ENCODE measurements at places on chromosomes 5 and 9. TPM values are rescaled to one million over a fixed set of nuclear protein-coding genes. Genes with fewer than 3 reads are reported as not detected.

DNA sequence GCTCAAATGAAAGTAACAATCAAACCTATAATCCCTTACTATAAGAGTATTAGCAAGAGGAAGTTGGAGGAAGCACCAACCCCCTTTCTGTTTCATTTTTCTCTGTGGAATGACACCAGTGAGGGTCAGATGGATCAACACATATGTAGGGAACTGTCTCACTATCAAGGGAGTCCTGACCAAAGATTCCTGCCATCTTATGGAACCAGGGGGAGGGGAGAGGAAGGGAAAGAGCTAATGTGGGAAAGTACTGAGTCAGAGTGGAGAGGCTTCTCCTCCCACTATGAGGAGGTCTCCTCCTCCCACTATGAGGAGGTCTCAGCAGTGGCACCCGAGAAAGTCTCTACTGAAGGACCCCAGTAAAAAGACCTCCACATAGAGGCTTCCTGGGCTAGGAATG is 73.3 kb upstream of the PCSK1 start:
- H3K4me1 ChIP-seq, result peaks cover 5% of the 10 kb centered on the region
- DNase-seq, result no peak
- H3K27me3 ChIP-seq, result no peaks in the 10 kb centered on the region
- no peak overlapping the region for H3K4me3 ChIP-seq
- no peaks in the 10 kb centered on the region for H3K36me3 ChIP-seq

DNA sequence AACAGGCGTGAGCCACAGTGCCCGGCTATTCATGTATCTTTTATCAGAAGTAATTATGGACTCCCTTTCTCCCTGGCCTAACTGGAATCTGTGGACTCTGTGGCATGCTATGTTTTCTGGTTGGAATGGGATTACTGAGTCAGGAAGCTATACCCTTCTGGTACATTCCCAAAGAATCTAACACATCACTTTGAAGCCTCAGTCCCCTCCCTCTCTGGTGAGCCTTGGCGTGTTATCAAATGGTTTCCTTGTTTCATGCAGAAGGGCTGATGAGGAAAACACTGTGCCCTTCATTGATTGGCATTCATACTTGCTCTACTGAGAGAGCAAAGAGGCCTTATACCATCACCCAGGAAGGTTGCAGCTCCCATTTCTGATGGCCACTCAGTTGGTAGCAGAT is 22.9 kb downstream of the C5orf15 start:
- H3K27ac ChIP-seq, result peak overlapping the region; percentile 17
- H3K4me1 ChIP-seq, result peaks cover 13% of the 10 kb centered on the region

DNA sequence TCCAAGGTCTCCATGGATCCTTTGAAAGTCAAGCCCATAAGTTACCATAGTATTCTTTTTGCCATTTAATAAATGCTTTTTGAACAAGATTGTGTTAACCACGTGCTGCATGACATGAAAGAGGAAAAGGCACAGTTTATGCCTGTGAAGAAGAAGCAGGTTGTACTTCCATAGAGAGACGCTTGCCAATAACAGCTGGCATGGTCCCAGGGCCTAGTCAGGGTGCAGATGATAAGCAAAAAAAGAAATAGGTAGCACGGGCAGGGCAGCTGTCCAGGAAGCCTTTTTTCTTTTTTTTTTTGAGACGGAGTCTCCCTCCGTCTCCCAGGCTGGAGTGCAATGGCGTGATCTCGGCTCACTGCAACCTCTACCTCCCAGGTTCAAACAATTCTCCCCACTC is 71.8 kb upstream of the CLINT1 start:
- no peak overlapping the region for H3K27ac ChIP-seq
- H3K27me3 ChIP-seq, result no peaks in the 10 kb centered on the region
- H3K36me3 ChIP-seq, result no peaks in the 10 kb centered on the region

DNA sequence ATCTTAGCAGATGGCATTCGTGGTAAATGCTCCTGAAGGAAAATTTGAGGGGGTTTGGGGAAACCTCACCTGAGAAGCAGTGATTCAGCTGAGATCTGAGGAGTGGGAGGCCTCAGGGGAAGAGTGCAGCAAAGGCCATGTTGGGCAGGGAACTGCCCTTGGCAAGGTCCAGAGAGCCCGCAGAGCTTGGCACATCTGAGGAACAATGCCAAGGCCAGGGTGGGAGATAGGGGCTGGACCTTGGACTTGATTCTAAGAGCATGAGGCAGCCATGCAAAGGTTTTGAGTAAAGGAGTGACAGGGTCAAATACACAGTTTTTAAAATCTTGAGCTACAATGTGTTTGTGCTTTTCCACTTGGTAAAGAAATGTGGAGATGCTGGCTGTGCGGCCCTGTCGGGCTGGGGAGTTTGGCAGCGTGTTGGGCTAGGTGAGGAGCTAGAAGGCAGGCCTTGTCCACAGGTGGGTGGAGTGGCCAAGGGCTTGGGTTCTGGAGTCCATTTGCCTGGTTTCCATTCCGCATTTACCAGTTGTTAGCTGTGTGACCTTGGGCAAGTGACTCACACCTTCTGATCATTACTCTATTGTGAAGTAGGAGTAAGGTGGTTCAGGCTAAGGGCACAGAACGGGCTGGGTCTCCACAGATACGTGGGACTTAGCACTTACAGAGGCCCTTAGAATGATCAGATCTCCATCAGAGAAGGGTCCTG is 6.1 kb downstream of the TBC1D13 start:
- H3K27me3 ChIP-seq, result no peaks in the 10 kb centered on the region
- no peak overlapping the region for H3K4me3 ChIP-seq
- DNase-seq, result no peak
- no peak overlapping the region for H3K27ac ChIP-seq
- peaks cover 77% of the 10 kb centered on the region for H3K36me3 ChIP-seq

DNA sequence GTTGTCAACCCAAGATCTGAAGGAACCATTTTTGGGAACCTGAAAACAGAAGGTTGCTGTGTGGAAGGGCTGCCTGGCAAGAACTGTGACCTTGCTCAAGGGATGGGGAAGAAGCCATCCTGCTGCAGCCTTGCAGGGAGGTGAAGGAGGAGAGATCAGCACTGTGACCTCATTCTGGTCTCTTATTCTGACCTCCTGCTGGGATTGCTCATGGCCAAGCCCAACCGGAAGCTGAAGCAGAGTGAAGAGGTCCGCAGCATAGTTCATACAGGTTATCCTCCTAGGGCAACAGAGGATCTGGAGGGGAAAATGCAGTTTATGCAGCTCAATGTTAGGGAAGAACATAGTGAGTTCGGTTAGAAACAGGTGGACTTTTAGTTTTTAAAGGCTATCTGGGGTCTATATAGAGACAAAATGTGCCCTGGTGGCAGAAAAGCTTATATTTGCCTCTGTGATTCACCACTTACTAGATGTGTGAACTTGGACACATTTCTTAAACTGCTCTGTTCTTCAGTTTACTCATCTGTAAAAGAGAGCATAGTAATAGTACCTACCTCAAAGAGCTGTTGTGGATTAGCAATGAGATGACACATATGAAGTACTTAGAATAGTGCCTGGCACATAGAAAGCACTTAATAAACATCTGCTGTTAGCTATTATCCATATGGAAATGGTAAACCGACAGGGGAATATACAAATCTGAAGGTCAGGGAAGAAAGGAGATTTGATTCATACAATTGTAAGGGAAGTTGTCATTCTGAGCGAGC is 57.9 kb upstream of the BNC2 start:
- H3K27me3 ChIP-seq, result no peaks in the 10 kb centered on the region
- H3K27ac ChIP-seq, result no peak overlapping the region
- no peak for DNase-seq
- no peaks in the 10 kb centered on the region for H3K36me3 ChIP-seq

GRCh38 chr5:79756076-79756475 is 66.4 kb downstream of the CMYA5 start:
- no peak overlapping the region for H3K4me3 ChIP-seq
- DNase-seq, result no peak
- H3K36me3 ChIP-seq, result no peaks in the 10 kb centered on the region
- H3K27me3 ChIP-seq, result no peaks in the 10 kb centered on the region
- H3K4me1 ChIP-seq, result no peaks in the 10 kb centered on the region
- H3K27ac ChIP-seq, result no peak overlapping the region

GRCh38 chr9:20804489-20805250 is 120.6 kb downstream of the FOCAD start:
- no peaks in the 10 kb centered on the region for H3K4me1 ChIP-seq
- H3K27me3 ChIP-seq, result no peaks in the 10 kb centered on the region
- H3K4me3 ChIP-seq, result no peak overlapping the region
- H3K36me3 ChIP-seq, result no peaks in the 10 kb centered on the region
- no peak overlapping the region for H3K27ac ChIP-seq

DNA sequence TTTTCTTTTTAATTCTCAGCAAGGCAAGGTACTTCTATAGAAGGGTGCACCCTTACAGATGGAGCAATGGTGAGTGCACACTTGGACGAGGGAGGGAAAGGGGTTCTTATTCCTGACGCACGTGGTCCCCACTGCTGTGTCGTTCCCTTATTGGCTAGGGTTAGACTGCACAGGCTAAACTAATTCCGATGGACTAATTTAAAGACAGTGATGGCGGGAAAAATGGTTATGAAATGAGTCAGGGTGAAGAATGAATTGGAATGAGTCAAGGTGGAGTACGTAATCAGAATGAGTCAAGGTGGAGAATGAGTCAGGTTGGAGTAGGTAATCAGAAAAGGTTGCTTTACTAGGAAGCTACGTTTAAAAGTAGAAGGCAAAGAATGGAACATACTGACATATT is 2.1 kb upstream of the HMGCS1 start:
- no peak overlapping the region for H3K27ac ChIP-seq
- H3K4me3 ChIP-seq, result no peak overlapping the region
- no peak for DNase-seq
- H3K27me3 ChIP-seq, result no peaks in the 10 kb centered on the region

SLC6A18 gene
- not detected for polyA plus RNA-seq

DNA sequence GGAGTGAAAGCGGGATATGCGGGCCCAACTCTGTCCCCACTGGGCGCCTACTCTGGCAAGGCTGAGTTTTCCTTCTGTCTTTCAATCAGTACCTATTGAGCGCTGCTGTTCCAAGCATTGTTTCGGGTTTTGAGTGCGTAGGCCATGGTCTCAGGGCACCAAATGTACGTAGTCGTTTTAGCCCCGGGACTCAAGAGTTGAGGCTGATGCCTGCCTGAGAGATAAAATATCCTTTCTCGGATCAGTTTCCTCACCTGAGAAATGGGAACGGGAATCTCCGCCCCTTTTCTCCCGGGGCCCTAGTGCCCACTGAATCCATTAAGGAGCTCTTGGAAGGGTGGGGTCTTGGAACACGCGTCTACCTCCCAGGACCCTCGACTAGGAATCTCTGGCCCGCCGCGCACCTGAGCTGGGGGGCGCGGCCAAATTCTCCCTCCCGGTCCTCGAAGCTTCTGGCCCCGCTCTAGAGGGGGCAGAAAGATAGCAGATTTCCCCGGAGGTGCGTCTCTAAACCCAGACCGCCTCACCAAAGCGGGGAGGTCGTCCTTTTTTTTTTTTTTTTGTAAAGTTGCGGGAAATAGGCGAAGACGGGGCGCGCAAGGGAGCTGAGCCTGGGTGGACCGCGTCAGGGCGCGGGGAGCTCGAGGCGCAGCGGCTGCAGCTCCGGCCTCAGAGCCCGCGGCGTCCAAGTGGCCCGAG is 494 bp upstream of the CXXC5 start:
- H3K27me3 ChIP-seq, result no peaks in the 10 kb centered on the region
- peaks cover 64% of the 10 kb centered on the region for H3K4me1 ChIP-seq
- H3K4me3 ChIP-seq, result peak overlapping the region; percentile 48
- peak overlapping the region; percentile 47 for H3K27ac ChIP-seq
- peaks cover 9% of the 10 kb centered on the region for H3K36me3 ChIP-seq

ZFP2 gene
- 8.3 TPM for polyA plus RNA-seq

GRCh38 chr9:24479361-24480059 is 66.2 kb downstream of the IZUMO3 start:
- no peaks in the 10 kb centered on the region for H3K36me3 ChIP-seq
- no peak overlapping the region for H3K4me3 ChIP-seq
- H3K27me3 ChIP-seq, result no peaks in the 10 kb centered on the region
- no peaks in the 10 kb centered on the region for H3K4me1 ChIP-seq

- no peak for DNase-seq
- no peaks in the 10 kb centered on the region for H3K27me3 ChIP-seq
- peaks cover 14% of the 10 kb centered on the region for H3K36me3 ChIP-seq
Observed at GRCh38 chr9:33048054-33048465, 23.0 kb downstream of the DNAJA1 start.

DNA sequence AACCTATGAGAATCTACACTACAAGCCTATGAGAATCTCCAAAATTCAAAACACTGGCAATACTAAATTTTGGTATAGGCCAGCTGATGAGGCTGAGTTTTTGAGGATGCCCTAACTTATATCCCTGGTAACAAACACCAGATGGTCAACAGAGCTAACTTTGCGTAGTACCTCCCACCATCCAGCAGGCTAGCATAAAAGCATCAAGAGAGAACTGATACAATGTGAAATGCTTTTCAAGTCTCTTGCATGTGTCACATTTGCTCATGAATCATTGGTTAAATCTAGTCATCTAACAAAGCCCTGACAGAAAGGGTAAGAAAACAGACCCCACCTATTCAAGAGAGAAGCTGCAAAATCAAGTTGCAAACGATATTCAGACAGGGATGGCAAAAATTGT is 1609.7 kb upstream of the CDH9 start:
- H3K4me3 ChIP-seq, result no peak overlapping the region
- H3K4me1 ChIP-seq, result no peaks in the 10 kb centered on the region
- no peak for DNase-seq
- H3K27ac ChIP-seq, result no peak overlapping the region

BRD8 gene
- 111 TPM for polyA plus RNA-seq

- no peaks in the 10 kb centered on the region for H3K36me3 ChIP-seq
- H3K4me1 ChIP-seq, result peaks cover 13% of the 10 kb centered on the region
- H3K27me3 ChIP-seq, result no peaks in the 10 kb centered on the region
- no peak overlapping the region for H3K4me3 ChIP-seq
Observed at GRCh38 chr5:32217886-32218396, 43.8 kb upstream of the GOLPH3 start.

- H3K36me3 ChIP-seq, result no peaks in the 10 kb centered on the region
- peak; percentile 81 for DNase-seq
- H3K4me1 ChIP-seq, result no peaks in the 10 kb centered on the region
- H3K27me3 ChIP-seq, result no peaks in the 10 kb centered on the region
Observed at GRCh38 chr9:26219961-26220360, 541.7 kb upstream of the TUSC1 start.

DNA sequence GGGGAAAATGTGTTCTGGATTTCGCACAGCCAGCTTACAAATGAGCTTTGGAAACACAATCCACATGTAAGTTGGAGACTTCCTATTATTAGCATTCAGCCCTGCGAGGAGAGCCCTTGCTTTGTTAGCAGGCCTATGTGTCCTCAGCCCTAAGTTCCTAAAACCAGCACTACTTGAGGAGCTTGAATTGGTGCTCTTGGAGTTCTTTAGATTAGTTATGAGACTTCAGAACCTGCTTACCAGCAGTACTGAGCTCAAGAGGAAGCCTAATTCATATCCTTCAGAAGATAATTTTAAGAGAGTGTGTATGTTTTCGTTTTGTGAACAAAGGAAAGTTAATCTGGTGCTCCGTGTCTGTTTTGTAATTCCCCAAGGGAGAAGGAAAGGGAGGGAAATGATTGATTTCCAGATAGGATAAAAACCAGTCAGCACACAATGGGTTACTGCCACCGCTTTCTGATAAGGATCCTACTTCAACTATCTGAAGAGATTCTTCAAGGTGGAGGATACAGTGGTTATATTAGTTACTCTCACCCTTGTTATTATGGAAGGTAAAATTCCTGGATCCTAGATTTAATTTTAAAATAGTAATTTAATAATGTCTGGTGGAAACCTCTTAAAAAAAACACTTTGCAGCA is 35.2 kb downstream of the PIK3R1 start:
- H3K4me1 ChIP-seq, result peaks cover 12% of the 10 kb centered on the region
- H3K36me3 ChIP-seq, result no peaks in the 10 kb centered on the region
- DNase-seq, result no peak
- peak overlapping the region; percentile 44 for H3K27ac ChIP-seq
- H3K27me3 ChIP-seq, result no peaks in the 10 kb centered on the region

- no peak for DNase-seq
- no peaks in the 10 kb centered on the region for H3K27me3 ChIP-seq
- H3K4me1 ChIP-seq, result peaks cover 9% of the 10 kb centered on the region
- peaks cover 10% of the 10 kb centered on the region for H3K36me3 ChIP-seq
- no peak overlapping the region for H3K27ac ChIP-seq
Observed at GRCh38 chr9:137534256-137535119, 15.7 kb downstream of the PNPLA7 start.
